Stimulated activated CD8-positive, alpha-beta memory T cell treated with anti-CD3 and anti-CD28 coated beads, Interleukin-2, amount 100 ng/mL, for 1 hour (primary cell): ENCODE measurements at places on chromosomes 13 and 19.

DNA sequence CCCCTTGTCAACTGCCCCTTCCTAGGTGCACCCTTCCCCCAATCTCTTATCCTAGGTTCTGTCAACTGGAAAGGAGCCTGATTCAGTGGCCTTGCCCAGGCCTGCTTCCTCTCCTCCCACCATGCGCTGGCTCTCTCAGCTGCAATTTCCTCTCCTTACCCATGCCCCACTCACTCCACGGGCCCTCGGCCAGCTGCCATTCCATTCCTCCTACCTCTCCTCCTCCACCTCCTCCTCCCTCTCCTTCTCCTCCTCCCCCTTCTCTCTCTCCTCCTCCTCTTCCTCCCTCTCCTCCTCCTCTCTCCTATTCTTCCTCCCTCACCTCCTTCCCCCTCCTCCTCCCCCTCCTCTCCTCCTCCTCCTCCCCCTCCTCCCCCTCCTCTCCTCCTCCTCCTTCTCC is 9.6 kb upstream of the TIMM44 start:
- DNase-seq: no peak

GRCh38 chr19:6540918-6541689 is 10.3 kb downstream of the TNFSF9 start:
- DNase-seq: no peak

DNA sequence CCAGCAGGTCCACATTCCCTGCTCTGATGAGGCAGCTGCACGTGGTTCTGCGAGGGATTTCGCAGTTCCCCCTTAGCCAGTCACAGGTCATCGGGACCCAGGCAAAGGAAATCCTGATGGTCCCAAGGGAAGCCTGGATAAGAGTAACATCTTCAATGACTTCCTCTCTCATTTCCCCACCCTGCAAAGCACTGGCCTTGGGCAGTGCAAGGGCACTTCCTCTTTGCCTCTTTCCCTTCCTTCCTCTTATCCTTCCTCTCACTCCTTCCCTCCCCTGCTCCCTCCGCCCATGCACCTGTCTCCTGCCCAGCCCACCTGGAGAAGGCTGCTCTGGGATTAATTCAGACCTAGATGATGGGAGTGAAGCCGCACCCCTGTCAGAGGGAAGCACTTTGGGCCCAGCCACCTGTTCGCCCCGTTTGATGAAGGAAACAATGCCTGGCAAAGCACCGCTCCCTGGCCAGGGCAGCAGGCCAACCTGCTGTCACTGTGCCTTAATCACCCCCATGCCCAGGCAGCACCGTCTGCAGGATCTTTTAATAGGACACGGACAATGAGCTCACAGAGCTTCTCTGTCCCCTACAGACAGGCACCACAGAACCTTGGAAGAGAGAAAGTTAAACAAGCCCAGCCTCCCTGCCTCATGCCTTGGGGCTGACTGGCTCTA is 113.5 kb upstream of the PABPC3 start:
- DNase-seq: no peak

DNA sequence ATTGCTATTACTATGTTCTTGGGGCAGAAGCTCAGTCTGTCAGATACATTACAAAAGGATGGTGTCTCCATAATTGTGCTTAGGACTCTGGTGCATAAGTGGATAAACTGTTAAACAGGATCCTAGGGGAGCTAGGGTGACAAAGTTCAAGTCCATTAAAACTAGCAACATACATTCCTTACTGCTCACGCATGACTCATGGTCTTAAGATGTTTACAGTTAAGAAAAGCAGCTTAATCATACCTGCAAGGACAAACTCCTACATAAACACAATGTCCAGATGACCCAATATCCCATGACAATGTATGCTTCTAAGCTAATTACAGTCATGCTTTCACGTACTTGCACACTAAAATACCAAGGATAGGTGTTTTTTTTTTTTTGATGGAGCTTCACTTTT is 3.5 kb upstream of the ZNF701 start:
- DNase-seq: no peak

GRCh38 chr19:58261600-58261967 is 17.2 kb upstream of the ZNF8 start:
- DNase-seq: no peak

DNA sequence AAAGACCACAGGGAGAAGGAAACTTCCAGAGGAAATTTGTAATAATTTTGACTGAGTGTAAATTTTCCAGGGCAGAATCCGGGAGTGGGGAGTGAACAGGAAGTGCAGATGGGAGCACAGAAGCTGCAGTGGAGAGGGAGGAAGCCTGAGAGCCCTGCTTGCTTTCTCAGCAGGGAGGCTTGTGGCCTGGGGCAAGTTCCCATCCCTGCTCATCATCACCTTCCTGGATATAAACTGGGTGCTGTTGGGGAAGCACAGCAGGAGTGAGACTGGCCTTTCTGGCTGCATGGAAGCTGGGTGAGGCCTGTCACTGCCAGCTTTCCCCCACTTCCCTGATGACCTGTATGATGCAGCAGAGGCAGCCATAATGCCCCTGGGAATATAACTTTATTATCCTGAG is 532.9 kb downstream of the SLITRK6 start:
- no peak for DNase-seq

- no peak for DNase-seq
Observed at GRCh38 chr13:93455861-93456260, 229.3 kb downstream of the GPC6 start.

DNA sequence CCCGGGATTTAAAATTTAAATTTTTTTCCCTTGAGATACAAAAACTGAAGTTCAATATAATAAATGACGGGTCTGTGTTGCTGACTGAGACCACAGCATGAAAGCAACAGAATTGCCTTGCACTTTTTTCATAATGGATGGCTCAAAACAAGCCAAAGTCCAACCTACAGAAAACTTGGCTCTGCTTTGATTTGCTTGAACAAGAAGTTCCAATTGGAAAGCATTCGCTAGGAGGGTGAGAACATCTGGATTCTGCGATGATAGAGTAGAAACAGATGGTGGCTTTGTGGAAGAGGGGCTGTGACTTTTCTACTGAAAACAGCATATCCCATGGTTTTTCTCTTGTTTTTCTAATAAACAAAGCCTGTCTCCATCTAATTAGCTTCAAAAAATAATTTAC is 46.4 kb downstream of the THSD1 start:
- no peak for DNase-seq

DNA sequence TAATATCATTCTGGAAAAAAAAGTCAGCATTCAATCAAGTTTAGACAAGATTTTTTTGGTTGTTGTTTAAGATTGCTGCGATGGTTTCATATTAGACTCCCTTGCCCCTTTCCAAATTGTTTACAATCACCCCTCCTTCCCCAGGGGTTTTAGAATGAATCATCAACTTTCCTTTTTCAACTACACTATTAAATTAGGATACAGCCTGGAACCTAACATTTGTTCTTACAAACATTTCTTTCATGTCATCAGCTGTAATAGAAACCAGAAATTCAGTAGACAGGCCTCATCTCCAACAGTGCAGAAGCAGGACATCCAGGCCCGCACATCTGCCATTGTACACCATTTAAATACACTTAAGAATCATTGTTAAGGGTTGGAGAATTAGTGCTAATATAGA is 44.4 kb upstream of the WDFY2 start:
- no peak for DNase-seq
